Activated CD8-positive, alpha-beta memory T cell treated with anti-CD3 and anti-CD28 coated beads, Interleukin-2, amount 10 ng/mL, durations not matched to agents 7 days and 5 days (primary cell): ENCODE measurements at places on chromosomes 6 and 20. TPM values are rescaled to one million over a fixed set of nuclear protein-coding genes. Genes with fewer than 3 reads are reported as not detected.

GRCh38 chr20:63749597-63750508 lies 10.3 kb downstream of the SLC2A4RG start:
- DNase-seq = no peak

DNA sequence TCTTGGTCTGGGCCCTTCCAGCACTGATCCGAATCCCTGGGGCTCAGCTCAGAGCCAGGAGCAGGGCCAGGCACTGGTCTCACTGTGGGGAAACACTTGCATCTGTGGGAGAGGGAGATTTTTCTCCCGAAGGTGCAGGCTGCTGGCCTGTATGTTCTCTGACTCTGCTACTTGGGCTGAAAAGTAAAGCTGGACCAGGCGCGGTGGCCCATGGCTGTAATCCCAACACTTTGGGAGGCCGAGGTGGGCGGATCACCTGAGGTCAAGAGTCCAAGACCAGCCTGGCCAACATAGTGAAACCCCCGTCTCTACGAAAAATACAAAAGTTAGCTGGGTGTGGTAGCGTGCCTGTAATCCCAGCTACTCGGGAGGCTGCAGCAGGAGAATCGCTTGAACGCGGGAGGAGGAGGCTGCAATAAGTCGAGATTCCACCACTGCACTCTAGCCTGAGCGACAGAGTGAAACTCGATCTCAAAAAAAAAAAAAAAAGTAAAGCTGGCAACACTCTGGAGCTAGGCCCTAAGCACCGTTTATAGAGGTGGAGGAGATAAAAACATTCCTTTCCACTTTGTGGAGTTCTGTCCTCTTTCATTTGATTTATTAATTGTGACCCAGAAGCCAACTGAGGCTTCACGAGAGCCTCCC lies 41.7 kb downstream of the JPH2 start:
- DNase-seq = no peak

DNA sequence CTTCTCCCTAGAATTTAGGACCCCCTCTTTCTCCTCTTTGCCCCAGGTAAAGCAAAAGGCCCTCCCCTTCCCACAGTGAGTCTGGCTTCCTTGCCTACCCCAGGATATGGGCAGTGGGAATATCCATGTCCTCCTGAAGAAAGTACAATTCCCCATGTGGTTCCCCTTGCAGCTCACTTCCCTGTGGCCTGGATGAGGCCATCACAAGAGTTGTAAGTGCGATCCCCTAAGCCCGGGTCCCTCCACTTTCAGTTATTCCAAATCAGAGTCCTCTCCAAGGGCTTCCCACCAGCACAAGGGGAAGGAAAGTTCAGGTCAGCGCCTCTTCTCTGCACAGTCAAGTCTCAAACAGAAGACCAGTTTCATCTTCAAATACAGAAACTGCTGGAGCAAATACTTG lies 10.2 kb upstream of the PTPN1 start:
- no peak for DNase-seq

DNA sequence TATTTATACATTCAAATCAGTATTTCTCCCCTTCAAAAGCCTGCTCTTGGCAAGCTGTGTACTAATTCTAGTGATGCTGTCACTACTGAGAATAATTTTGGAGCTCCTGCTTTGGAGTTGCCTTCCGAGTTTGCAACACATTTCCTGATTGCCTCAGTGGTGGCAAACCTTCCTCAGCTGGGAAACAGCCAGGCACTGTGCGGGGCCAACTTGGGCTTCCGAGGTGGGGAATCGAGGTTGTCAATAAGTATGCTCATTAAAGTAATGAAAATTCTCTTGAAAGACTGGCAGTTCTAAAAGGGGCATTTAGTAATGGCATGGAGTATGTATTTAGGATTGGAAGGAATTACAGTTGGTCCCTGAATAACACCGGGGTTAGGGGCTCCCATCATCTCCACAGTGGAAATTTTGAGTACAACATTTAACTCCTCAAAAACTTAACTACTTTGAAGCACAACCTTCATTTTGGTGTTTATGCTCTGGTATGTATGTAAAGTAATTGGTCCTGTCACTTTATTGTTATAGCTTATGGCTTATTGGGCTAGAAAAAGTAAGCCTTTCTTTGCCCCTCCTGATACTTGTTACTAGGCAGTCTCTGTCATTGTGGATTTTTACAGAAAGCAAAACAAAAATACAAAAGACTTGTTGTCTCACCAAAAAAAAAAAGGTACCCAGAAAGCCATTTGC lies 2.7 kb downstream of the PAQR8 start:
- no peak for DNase-seq

DNA sequence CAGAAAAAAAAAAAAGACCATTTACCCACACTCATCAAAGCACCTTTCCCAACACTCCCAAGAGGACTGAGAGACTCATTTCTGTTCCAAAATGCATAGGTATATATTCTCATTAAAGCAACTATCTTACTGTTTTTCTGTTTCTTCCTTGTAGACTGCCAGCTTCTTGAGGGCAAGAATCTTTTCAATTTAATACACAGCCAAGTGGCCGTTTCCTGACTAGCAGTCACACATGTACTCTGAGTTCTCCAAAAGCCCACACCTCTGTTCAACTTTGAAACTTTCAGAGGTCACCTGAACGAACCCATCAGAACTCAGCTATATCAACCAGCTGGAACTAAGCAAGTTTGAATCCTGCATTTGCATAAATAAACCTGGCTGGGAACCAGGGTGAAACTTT lies 92.7 kb downstream of the DTNBP1 start:
- DNase-seq = no peak

GRCh38 chr20:24768713-24769601 lies 180.1 kb upstream of the CST7 start:
- DNase-seq = peak; percentile 19

DNA sequence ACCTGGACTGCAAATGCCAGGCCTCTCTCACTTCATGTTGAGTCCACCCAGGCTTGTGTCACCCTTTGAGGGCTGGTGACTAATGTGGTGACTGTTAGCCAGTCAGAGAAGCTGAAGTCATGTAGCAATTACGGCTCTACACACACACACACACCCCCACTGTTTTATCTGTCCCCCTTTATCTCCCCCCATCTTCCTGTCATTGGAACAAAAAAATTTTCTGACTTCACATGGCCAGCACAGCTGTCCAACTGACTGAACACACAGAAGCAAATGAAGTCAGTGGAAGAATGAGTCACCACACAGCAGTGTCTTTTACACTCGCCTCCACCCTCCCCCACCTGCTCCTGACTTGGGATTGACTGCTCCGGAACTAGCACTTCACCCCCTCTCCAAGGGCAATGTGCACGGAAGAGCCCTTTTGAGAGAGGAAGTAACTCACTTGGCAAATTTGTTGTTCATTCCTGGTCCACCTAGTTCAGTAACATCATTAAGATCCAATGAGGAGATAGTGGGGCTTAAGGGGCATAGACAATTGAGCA lies 198.0 kb downstream of the RNF144B start:
- no peak for DNase-seq

GRCh38 chr6:134009876-134010275 lies 42.5 kb downstream of the SLC2A12 start:
- DNase-seq = no peak

DNA sequence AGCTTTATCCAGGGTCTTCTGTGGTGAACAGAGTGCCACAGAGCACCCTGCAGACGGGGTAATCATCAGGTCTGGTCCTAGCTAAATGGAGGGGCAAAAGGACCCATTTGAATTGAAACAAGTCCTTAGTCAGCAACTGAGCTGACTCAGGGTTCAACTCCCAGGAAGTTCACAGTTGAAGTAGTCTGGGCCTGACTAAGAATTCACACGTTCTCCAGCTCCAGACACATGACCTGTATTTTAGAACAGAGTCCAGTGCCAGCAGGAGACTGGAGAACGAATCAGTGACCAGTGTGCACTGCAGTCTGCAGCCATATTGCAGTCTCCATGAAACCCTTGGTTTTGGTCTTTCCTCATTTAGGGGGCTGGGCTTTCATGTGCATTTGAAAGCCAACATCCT lies 85.2 kb downstream of the ELOVL4 start:
- no peak for DNase-seq

DNA sequence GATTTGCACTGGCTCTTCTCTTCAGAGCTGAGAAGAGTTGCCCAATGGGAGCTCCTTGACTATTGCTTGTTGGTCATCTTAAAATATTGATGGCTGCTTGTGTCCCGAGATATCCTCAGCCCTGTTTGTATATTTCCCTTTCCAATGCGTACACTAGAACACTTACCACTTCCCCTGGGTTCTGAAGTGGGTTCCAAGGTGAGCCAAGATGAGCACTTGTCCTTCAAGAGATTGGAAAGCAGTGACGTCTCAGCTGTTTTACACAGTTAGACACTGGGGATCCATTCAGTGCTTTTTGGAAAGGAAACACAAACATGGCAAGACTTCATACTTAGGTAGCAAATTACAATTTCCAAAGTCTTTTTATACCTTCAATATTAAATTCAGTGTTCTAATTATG lies 716.4 kb upstream of the CITED2 start:
- DNase-seq = no peak

DNA sequence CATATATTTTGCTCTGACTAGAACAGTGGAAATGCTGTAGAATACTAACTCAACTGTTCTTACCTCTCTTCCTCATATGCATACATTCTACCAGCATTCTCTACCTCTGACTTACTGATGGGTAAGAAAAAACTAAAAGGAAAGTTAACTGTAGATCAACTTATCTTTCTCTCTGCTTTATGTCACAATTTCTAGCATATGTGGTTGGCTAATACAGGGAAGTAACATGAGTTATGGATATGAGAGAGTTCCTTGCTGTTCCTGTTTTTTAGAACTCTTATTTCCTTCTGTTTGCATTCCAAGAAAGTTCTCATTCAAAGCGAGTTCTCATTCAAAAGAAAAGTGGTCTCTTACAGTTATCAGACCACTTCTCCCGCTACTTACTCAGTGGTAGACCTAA lies 226.8 kb upstream of the SGK1 start:
- DNase-seq = no peak

DNA sequence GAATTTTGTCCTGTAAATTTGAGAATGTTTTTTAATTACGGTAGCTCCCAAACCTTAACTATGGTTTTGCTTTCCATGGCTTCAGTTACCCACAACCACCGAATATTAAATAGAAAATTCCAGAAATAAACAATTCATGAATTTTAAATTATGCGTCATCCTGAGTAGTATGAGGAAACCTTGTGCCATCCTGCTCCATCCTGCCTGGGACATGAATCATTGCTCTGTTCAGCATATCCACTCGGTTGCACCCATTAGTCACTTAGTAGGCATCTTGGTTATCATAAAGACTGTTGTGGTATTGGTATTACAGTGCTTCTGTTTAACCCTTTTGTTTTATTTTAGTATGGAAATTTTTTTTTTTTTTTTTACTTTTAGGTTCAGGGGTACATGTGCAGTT lies 39.7 kb downstream of the KCNS1 start:
- DNase-seq = no peak

DNA sequence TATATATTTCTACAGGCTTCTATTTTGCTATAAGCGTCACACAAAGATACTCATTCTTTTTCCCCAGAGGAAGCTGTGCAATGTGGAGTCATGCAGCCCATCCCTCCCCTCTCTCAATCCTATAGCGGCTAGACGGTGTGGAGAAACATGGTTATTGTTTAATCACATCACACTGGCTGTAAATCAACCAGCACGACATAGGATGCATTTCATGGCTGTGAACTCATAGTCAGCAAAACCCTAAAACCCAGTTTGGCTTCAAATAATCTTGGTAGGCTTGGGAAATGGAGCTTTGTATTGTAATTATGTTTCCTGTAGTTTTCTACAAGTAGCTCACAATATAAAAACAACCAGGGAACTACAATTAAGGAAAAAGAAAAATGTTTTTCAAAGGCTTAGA lies 16.8 kb downstream of the FOXC1 start:
- DNase-seq = no peak

GRCh38 chr6:10390495-10391298 lies 24.2 kb downstream of the TFAP2A start:
- no peak for DNase-seq

- DNase-seq = no peak
These were observed 90.4 kb downstream of the CD164 start for GRCh38 chr6:109291902-109292301.

- DNase-seq = no peak
These were observed 5.6 kb upstream of the TREML4 start for GRCh38 chr6:41222513-41222912.

DNA sequence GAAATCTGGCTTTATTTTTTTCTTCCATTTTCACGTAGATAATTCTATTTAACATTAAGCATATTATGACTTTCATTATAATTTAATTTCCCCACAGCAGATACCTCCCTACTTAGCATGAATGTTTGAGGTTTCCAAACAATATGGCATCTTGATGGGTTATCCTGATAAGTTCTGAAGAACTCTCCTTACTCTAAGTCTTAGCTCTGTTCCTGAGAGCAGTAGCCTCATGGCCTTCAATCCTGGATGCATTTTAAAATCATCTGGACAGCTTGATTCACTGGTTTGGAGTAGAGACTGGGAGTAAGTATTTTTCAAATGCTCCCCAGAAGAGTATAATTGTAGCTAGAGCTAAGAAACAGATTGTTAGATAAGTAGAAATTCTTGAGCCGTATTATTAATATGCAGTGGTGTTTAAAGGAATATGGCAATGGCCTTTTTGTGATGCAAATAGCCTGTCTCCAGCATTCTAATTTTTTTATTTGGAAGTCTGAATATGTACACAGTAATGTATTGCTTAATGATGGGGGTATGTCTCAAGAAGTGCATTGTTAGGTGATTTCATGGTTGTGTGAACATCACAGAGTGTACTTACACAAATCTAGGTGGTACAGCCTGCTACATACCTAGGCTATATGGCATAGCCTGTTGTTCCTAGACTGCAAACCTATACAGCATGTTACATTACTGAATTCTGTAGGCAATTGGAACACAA lies 110.5 kb upstream of the EEF1E1 start:
- no peak for DNase-seq

GRCh38 chr20:47318027-47318585 lies 38.4 kb downstream of the ZMYND8 start:
- DNase-seq = no peak

- DNase-seq = no peak
These were observed 2.3 kb upstream of the TXLNB start for GRCh38 chr6:139294090-139294489.

DNA sequence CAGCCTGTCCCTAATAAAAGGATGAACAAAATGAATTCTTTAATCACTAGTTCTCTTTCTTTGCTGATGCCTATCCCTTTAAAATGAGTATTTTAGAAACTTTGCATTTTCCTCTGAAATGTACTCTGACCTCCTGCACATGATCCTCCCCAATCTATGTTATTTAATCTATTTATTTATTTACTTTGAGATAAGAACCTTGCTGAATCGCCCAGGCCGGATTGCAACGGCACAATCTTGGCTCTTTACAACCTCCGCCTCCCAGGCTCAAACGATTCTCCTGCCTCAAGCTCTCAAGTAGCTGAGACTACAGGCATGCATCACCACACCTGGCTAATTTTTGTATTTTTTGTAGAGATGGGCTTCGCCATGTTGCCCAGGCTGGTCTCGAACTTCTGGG lies 27.9 kb downstream of the ADTRP start:
- no peak for DNase-seq

- no peak for DNase-seq
These were observed 18.8 kb downstream of the MRAP2 start for GRCh38 chr6:84052204-84052882.

RBM12 gene
- 137 TPM for total RNA-seq

NRSN1 gene
- not detected for total RNA-seq

SH3BGRL2 gene
- 0.12 TPM for total RNA-seq

RSPO4 gene
- not detected for total RNA-seq

CRISP2 gene
- not detected for total RNA-seq

FLRT3 gene
- total RNA-seq = not detected

SCRT2 gene
- total RNA-seq = not detected

ZNF337 gene
- total RNA-seq = 20.2 TPM
